Activated CD4-positive, CD25-positive, alpha-beta regulatory T cell (primary cell): ENCODE measurements at places on chromosomes 2 and 18.

DNA sequence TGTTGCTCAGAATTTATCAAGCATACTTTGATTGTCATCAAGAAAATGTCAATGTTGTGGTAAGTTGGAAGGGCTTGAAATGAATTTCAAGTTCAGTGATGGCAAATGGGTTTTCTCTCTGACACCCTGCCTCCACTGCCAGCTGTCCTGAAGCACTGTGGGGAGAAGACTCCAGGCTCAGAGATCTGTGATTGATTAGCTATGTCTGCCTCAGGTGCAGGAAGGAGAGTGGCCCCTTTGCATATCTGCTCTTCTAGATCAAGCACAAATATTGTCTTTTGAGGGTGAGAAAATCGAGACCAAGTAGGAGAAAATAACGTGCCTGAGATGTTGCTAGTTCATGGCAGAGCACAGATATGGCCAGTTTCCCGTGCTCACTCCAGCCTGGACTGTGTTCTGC is 178.8 kb upstream of the GLI2 start:
- DNase-seq: no peak

GRCh38 chr2:96274355-96275056 is 8.5 kb downstream of the CIAO1 start:
- no peak for DNase-seq

DNA sequence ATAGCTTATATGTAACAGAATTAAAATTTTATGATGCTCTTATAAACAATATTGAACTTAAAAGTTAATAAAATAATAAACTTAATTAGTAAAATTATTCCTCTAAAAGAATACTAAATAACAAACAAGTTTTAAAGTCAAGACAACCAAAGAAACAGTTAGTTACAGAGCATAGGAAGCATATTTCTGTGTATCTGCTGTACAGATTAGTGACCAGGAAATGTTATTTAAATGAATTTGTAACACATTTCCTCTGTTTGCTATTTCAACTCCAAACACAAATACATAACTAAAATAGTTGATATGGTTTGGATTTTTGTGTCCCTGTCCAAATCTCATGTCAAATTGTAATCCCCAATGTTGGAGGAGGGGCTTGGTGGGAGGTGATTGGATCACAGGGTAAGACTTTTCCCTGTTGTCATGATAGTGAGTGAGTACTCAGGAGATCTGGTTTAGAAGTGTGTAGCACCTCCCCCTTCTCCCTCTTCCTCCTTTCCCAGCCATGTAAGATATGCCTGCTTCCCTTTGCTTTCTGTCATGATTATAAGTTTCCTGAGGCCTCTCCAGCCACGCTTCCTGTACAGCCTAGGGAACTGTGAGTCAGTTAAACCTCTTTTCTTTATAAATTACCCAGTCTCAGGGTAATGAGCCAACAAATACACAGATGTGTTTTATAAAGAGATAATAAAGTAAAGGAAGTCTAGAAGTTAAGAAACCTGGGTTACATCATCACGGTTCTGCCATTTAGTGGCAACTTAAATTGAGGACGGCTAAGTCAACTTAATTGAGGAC is 51.8 kb downstream of the ROCK2 start:
- no peak for DNase-seq

DNA sequence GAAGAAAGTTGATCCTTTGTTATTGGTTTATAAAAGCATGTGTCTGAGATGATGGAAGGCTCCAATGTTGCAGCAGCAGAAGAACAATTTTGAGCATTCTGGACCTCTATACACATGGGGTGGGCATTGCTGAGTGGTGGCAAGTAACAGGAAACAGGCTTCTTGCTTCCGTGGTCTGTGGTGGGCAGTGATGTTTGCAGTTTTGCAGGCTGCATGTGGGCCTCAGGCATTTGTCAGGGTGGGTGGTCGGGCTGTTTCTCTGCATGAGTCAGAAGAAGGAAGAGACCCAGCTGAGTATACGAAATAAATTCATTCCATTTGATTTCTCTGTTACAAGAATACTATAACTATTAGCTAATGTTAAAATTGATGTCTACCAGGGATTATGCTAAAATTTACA is 239.5 kb upstream of the COL3A1 start:
- DNase-seq: no peak

DNA sequence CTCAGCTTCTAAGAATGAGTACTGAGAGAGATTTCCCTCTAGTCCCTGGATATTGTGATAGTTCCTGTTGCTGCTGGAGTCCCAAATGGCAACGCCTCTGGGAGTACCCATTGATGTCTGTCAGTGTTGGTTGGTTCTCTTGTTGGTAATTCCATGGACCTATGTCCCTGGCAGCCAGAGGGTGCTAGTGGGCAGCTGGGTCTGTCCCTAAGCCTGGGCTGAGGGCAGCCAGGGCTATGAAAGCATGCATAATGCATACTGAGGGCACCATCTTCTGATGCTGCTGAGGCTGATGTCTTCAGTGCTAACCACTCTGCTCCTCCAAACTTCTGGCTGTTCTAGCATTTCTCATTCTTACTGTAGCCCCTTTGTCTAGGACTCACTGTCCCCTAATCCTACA is 35.9 kb downstream of the NABP1 start:
- DNase-seq: no peak

GRCh38 chr2:172869861-172870260 is 134.2 kb downstream of the RAPGEF4 start:
- DNase-seq: no peak

- no peak for DNase-seq
Observed at GRCh38 chr2:133586978-133587377, 18.7 kb upstream of the NCKAP5 start.

GRCh38 chr2:150284116-150284515 is 203.4 kb downstream of the RND3 start:
- DNase-seq: no peak

- DNase-seq: no peak
Observed at GRCh38 chr2:120403261-120403660, 57.3 kb downstream of the INHBB start.

DNA sequence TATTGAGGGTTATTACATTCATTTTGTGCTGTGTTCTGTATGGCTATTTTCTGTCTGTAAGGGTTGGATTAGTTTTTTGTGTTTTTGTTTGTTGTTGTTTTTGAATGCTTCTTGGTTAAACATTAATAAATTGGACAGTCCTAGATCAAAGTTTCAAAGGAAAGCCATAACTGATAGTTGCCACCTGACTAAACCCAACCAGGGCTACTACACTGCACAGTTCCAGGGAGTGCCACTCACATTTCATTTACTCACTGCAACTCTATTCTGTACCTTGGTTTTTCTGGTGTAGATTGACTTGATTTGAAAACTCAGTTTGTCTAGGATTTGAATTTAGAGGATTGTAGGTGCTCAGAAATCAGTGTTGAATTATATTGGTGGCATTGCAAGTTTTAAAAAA is 6.4 kb downstream of the MYL12B start:
- no peak for DNase-seq

GRCh38 chr2:240930631-240931318 is 24.6 kb downstream of the CROCC2 start:
- no peak for DNase-seq

GRCh38 chr2:112055730-112056625 is 909 bp downstream of the TMEM87B start:
- peak; percentile 7 for DNase-seq

GRCh38 chr2:173614265-173614930 is 259.7 kb downstream of the CDCA7 start:
- no peak for DNase-seq

GRCh38 chr2:210965472-210965871 is 409.1 kb downstream of the CPS1 start:
- no peak for DNase-seq

DNA sequence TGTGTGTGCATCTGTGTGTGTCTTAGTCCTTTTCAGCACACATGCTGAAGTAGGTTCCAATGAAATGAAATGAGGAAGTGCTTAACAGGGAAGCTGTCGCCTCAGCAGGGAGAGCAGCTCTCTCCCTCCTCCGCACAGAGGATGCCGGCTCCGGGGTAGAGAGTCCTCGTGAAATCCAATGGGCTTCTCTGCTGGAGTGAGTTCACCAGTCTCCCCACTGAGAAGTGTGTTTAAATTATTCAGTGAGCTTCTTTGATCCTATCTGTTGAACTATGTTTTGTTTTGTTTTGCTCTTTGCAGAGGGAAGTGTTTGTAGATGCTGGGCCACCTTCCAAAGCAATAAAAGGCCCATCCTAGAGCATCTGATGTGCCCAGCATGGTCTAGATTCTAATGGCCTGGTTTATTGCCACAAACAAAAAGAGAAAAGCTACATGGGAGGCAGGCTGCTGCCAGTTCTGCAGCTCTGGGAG is 6.7 kb downstream of the PPP1R7 start:
- DNase-seq: no peak

DNA sequence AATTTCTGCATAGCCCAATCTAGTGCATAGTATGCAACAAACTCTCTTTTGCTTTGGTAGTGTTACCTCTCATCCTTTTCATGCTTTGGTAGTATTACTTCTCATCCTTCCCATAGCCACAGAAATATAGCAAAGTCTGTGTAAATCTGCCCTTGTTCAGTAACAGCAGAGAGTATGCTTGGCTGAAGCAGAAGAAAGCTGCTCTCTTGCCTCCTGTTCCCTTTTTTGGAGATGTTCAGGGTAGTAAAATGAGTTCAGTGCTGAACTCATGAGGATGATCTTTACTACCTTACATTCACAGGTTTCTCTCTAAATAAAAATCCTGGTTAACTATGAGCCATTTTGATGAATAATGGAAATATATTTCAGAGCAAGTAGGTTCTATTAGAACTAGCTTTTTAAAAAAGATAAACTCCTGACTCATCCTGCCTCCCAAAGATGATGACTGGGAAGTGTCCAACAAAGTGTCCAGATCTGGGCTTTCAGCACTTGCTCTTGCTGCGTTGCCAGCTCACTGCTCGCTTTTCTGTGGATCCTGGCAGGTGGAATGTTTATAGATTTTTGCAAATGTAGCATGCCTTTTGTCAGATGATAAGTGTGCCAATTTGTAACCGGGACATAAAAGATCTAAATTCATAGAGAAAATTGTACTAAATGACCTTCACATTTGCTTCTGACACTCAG is 29.4 kb upstream of the CHMP3 start:
- no peak for DNase-seq

DNA sequence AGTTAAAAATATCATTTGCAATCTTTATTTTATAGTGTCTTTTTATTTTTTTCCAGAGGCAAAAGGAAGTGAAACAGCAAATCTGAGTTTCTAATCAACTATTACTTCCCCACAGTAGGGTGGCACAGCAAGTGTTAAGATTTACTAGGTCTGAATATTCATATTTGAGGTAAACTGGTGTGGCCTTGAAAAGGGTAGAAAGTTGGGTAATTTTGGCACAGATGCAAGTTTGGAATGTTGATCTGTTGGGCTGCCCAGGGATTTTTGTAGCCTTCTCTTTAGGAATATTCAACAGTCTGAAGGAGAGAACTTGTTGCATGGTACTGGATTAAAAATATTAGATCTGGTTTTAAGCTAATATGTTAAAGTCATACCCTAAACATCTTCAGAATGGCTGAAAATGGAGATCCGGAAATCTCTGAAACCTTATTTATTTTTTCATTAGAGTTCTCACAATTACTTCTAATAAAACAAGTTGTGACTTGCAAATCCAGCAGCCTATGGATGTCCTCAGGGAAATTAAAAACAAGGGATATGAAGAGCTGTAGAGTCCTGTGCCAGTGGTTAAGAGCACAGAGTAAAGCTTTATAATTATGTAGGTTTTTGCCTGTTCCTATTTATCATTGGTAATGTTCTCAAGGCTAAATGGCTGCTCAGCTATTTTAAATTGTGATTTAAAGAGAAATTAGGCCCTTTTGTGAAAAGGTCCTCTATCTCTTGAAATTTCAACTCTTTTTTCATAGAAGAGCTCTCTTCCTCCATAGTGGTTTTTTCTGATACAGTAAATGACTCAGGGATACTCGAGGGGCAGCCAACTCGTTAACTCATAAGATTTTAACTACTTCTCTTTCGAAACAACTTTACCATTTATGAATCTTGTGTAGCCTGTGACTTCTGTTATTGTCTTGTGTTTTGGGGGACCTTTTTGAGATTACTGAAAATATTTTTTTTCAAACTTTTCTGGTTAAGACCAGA is 11.0 kb downstream of the TANK start:
- no peak for DNase-seq

DNA sequence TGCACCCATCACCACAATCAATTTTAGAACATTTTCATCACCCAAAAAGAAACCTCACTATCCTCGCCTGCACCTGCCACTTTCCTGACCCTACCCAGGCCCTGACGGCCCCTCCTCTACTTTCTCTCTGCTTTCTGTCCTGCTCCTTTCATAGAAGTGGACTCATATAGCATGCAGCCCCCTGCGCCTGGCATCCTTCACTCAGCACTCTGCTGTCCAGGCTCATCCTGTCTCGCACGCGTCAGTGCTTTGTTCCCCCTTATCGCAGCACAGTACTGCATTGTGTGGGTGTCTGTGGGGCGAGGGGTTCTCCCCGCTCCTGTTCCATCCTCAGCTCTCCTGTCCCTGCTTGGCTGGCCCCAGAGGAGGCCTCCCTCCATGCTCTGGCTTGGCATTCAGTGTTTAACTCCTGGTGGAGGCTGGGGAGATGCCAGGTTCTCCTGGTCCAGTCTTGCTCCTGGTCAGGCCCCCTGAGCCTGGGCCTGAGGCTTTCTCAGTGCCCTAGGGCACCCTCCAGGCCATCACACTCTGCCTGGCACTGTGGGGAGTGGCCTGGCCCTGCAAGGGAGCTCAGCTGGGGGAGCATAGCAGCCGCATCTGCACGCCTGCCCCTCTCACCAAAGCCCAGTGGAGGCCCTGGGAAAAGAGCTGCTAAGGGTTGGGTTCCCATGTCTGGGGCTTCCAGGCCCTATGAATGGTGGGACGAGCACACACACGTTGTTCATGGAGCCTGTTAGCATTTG is 6.6 kb upstream of the TUBB6 start:
- DNase-seq: no peak

DNA sequence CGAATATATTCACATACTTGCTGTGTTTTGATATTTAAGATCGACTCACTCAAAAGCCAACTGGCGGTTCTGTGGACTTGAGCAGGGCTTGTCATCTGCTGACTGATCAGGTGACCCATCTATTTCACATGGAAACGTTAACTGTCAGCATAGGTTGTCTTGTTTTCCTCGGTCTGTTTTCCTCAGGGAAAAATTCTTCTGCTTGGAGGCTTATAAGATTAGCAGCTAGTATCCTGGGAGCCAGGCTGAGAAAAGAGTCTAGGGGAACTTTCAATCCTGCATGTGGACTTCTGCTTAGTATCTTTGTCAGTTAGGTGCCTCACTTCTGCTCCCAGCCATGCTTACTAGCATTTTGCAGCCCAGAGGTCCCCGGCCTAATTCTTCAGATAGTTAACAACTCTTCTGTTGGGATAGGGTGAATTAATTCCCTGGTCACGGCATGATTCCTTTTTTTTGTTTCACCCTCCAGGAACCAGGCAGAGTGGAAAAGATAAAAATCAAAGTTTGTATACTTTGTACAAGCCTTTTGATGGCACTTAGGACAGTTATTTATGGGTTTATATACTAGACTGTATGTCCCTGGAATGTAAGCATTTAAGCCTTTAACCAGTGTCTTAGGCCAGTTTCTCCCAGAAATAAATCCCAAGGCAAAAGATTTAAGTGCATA is 226.0 kb downstream of the GULP1 start:
- no peak for DNase-seq

- no peak for DNase-seq
Observed at GRCh38 chr2:74199871-74200305, 1.5 kb downstream of the MTHFD2 start.
